Natural killer cell treated with Interleukin-12 subunit alpha and Interleukin-12 subunit beta and Interleukin-15 and Interleukin-18, amount 100 ng/mL, for 72 hours (primary cell): ENCODE measurements at places on chromosomes 1 and 21.

DNA sequence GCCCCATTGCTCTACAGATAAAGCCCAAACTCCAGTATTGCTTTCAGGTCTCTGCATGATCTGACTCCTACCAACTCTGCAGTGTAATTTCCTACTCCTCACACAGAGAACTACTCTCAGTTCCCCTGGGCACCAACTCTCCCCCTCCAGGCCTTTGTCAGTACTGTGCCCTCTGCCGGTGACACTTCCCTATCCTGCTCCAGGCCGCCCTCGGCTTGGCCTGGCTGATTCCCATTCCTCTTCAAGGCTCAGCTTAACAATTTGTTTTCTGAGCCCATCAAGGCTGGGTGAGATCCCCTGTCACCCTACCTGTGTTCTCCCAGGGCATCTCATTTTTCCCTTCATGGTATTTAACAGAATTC is 2.6 kb downstream of the SLAMF8 start:
- DNase-seq = no peak

- DNase-seq = no peak
Measured at GRCh38 chr1:182978151-182978853, 25.3 kb upstream of the SHCBP1L start.

DNA sequence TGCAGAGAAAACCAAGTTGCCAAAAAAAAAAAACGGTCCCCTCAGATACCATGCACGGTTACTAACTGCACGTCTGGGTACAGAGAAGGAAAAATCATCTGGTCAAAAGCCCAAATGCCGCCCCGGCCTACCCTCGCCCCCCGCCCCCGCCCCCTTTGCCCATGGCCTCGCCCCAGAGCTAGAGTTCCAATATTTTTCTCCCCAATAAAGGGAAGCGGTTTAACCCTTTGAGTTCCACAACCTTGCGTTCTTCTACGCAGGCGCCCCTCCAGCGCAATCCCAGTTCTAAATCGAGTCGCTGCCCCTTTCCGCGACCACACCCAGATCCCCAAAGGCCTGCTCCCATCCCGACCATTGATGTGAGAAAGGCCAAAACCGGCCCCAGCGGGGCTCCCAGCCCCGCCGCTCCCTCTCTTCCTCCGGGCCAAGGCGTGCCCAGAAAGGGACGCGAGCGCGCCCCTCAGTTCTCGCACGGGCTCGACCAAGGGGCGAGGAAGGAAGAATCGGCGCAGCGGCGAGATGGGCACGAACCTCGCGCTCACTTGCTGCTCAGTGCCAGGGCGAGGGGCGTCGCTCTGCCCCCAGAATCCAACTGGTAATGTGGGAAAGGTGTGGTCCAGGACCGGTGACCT is 797 bp downstream of the WDR47 start:
- DNase-seq = no peak

- no peak for DNase-seq
Measured at GRCh38 chr1:41830726-41831125, 88.0 kb downstream of the HIVEP3 start.

- no peak for DNase-seq
Measured at GRCh38 chr1:204289280-204289679, 70.4 kb downstream of the PLEKHA6 start.

DNA sequence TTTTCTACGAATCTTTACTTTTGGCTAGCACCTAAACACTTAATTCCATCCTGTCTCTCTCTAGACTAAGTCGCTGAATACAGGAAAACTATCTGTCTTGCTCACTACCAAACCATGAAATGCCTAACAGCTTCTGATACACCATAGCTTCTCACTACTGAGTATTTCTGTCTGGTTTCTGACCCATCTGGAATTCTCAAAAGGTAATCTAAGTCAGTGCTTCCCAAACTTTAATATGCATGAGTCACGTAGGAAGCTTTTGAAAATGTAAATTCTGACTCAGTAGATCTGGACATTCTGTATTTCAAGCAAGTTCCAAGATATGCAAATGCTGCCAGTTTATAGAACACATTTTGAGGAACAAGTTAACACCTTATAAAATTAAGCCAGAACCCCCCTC is 9.2 kb upstream of the OVGP1 start:
- no peak for DNase-seq

DNA sequence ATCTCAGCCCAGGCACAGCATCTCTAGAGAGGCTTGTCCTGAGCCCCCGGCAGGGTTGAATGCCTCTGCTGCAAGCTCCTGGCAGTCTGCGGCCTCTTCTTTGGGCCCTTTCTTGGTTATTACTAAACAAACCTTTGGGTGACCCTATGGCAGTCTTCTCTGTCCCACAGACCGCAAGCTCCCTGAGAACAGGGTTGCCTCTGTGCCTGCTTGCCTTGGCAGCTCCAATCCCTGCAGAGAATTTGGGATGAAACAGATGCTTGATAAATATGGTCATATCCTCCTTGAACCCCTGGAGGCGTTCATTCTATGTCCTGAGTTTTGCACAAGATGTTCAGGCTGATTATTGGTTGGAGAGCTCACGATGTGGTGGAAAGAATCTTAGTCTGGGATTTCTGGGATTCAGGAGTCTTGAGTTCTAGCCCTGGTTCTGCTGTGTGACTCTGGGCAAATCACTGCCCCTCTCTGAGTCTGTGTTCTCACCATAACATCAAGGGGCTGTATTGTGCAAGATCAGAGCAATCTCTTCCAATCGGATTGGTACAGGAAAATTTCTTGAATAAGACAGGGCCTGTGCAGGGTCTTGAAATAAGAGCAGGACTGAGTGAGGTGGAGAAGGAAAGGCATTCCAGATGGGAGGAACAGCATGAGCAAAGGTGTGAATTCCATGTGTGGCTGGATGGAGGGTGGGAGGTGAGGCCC is 49.6 kb downstream of the EDN2 start:
- no peak for DNase-seq

DNA sequence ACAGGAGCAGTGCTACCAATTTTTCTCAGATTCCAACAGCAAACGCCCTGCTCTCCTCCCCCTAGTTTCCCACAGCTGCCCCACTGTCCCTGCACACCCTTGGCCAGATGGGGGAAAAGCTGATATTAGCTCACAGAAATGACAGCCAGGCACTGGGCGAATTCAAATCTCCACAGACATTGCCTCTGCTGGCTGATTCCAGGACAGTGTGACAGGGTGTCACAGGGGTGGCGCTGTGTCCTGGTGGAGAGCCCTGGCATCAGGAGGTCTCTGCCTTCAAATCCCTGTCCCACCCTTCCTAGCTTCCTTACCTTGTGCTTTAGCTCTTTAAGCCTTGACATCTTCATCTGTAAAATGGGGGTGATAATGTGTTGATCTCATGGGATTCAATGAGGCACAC is 10.4 kb downstream of the OLIG1 start:
- no peak for DNase-seq

DNA sequence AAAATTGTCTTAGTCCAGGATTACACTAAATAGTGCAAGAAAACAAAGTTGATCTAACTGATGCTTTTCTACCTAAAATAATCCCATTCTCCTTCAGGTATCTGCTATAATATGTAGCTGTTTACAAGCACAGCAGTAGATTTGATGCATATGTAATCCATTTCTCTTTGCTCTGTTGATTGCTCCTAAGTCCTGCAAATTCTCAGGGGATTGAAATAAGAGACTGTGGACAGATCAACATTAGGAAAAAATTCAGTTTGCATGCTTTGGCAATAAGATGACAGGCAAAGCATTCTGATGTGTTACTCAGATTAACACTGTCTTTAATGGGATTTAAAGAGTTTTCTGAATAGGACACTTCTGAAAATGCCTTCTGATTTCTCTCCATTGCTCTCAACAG is 34.7 kb downstream of the RNF11 start:
- no peak for DNase-seq

GRCh38 chr1:67843331-67843730 is 10.1 kb upstream of the GNG12 start:
- DNase-seq = no peak

DNA sequence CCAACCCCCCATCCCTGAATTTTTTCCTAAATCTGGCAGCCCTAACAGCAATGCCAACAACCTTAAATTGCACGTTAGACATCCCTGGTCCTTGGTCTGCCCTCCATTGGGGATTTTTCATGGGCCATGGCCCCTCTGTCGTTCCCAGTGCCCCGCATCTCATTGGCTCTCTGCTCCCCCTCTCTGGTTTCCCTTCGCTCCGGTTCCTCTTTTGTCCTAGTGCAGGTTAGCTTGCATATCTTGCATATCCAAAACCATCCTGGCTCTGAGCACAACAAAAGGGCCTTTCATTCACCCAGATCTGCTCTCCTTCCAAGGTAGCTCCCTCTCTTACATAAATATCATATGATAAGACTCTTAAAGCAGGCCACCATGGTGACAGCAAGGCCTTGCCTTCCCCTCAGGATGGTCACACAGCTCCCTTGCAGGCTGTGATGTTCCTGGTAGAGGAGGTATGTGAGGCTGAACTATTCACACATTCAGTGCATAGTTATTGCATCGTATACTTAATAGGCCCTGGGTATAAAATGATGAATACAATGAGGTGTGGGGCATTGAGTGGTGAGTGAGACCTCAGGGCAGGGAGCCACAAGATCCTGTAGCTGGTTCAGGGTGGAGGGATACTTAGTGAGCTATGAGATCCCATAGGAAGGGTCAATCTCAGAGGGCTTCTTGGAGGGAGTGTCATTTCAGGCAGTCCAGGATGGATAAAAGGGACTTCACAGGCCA is 45.2 kb downstream of the TENT5C start:
- peak; percentile 16 for DNase-seq

- DNase-seq = no peak
Measured at GRCh38 chr1:240813720-240814119, 201.8 kb upstream of the GREM2 start.

DNA sequence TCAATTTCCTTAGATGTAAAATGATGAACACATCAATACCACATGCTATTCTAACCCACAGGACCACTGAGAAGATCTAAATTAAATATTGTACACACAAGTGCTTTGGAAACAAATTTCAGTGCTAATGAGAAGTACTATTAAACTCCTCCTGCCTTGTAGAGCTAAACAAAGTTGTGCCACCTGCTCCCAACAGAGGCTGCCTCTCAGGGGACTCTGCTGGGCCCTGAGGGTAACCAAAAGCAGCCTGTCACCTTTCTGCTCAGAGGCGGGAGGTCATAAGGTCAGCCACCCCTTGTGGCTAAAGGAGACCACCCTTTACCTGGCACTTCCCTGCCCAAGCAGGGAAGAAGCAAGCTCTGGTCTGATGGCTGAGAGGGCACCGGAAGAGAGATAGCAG is 6.3 kb downstream of the SLC9A1 start:
- no peak for DNase-seq

DNA sequence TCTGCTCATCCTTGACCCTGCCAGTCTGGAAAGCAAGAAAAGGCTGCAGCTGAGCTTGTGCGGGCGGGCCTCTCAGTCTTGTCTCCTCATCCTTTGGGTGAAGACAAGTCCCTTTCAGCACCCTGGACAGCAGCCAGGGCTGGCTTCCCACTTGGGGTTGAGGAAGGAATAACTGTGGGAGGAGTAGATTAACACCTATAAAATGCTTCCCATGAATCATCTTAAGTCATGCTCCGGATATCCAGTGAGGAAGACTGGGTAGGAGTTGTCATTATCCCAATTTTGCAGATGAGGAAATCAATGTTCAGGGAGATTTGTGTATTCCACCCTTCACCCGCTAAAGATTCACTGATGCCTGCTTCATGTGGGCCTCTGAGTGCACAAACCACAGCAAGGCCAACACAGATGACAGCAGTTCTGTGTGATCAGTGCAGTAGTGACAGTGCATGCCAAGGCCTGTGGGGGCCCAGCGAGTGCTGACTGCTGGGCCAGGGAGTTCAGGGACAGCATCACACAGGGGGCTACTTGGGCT is 20.1 kb upstream of the COL16A1 start:
- no peak for DNase-seq

DNA sequence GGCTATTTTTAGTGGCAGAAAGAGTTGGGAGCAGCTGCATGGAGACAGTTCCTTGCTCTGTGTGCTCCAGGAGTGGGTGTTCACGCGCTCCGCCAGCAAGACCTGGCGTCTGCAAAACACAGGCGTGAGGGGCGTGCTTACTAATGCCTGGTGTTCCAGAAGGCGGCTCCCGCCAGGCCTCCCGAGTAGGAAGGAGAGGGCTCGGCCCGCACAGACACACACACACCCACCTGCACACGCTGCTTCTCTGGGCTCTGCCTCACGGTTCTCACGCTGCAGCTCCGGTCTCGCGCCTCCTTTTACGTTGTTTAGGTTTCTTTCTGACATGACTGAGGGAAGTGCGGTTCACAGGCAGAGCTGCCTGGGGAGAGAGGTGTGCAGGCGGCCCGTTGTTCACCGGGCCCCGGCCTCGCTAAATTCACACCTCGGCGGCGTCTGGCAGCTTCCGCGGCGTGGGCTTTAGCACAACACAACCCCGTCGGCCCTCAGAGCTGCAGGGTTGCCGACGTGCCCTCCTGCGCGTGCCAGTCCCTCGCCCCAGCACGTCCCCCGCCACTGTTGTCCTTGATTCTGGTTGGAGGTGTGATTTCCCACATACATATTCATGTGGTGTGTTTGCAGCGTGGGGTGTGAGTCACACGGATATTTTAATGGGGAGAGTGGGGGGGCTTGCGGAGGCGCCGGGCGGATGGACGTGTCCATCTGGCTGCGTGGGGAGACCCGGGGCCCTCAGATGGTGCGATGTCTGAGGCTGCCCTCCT is 77.0 kb downstream of the SKI start:
- DNase-seq = peak; percentile 80

- no peak for DNase-seq
Measured at GRCh38 chr1:230130172-230130944, 63.3 kb downstream of the GALNT2 start.

DNA sequence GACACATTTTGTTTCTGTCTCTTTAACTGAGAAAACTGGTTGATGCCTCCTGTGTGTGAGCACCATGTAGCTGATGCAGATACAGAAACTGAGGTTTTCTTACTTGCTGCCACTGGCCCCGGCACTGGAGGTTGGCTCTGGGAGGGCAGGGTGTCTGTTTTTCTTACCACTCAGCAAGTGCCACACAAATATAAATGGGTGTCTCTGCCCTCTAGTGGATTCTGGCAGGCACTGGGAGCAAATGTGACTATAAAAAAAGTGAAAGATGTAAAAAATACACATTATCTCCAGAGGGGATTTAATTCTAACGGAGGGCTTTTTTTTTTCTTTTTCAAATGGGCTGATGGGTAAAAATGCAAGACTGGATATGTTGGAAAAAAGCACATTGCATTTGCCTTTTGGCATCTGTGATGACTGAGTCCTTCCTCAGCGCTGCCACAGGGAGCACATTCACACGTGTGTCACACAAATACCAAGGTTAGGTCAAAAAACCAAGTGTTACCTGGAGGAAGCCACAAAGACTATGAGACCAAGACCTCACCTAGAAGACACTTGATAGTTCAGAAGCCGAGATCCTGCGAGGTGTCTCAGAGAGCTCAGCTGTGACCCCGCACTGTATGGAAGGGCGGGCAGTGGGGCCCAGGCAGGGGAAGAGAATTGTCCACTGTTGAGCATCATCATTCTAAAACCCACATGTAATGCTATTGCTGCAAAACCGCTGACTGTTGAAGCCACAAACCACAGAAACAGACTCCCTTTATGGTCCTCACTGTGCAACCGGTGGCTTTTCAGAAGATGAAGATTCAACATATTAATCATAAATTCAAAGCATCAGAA is 18.9 kb downstream of the PGBD2 start:
- DNase-seq = peak; percentile 61

GRCh38 chr1:33349081-33349759 is 28.3 kb upstream of the A3GALT2 start:
- peak; percentile 59 for DNase-seq
